ENCODE measurements at places on chromosomes 3 and 15. TPM values are rescaled to one million over a fixed set of nuclear protein-coding genes. Genes with fewer than 3 reads are reported as not detected.
A peak's percentile ranks its signal among the peaks of the same experiment; 100 is the strongest.

DNA sequence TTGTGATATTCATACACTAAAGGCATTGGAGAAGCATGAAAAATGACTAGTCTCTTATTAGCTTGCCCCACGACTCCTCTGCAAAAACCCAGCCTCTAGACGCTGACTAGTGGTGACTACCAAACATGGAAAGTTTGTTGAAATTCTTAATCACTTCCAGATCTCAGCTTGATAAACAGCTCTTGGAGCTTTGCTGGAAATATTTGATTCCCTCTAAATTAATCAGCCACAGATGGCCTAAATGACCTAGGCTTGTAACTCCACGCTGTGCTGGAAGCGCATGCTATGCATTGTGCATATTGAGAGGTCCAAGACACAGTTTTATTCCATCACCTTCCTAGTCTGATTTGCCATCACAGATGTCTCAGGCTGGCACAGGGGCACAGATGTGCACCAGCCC lies 244.7 kb upstream of the ST8SIA2 start:
- DNase-seq, result peak; percentile 86

- DNase-seq, result peak; percentile 34
Measured at GRCh38 chr15:85402195-85402881, 21.9 kb downstream of the AKAP13 start.

DNA sequence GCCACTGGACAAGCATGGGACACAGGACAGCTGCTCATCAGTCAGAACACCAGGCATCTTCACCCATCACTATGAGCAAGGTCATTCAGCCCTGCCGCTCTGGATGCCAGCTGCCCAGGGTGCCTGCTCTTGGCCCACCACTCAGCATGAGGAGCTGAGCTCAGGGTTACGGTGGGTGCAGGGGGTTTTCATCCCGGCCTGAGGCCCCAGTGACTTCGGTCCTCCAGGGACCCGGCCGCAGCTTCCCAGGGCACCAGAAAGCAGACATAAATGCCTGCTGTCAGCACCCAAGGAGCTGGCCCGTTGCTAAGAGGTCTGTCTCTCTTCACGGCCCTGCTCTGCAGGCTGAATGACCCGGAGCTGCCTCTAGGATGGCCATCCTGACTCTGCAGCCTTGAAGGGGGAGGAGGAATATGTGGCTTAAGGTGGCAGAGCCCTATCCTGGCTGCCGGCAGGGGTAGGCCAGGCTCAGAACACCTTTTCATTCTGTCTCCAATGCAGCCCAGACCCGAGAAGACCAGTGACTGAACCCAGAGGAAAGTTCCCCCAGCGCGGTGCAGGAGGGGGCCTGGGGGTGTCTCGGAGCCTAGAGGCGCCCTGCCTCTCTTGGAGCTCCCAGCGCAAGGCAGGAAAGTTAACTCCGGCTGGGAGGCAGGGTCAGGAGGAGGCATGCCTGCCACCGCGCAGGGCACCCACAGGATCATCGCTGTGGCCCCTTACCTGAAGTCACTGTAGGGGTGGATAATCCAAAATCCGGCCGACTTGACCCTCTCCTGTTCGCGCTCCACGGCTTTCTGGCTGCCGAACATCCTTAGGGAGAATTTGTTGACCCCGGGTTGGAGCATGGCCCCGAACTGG lies 1.8 kb downstream of the HCN4 start:
- DNase-seq, result no peak

DNA sequence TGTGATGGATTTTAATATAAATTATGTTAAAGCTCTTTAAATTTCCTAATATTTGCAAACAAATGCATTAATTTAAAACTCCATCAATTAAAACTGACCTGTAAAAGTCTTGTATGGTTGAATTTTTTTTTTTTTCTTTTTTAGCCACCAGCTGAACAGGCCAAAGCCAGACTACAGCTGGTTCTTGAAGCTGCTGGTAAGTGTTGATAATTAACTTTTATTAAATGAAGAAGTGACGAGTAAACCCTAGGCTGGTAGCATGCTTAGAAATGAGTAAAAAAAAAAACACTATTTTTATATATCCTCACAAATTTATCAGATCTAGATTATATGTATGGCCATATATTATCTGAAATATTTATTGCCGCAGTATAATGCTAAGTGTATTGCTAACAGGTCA lies 216.3 kb upstream of the MLF1 start:
- DNase-seq, result no peak

GRCh38 chr3:70870576-70870975 lies 558.1 kb upstream of the MDFIC2 start:
- no peak for DNase-seq

DNA sequence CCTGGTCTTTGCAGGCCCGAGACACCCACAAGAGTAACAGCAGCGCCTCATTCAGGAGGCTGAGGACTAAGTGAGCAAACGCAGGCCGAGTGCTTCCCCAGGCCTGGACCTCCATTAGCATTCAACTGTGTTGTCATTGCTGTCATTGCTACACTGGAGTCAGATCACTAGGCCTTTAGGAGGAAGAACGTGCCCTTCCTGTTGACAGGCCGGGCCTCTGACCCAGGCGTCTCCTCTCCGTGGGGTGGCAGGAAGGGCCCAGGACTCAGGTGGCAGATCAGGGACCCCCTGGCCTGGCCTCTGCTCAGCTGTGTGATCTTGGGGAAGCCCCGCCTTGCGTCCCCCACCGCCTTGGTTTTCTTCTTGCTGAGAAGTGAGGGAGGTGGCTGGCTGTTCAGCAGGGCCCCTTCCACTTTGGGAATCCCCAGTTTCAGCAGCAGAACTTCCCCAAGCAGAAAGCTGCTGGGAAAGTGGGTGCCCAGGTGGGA lies 19.1 kb downstream of the ZDHHC19 start:
- DNase-seq, result no peak

DNA sequence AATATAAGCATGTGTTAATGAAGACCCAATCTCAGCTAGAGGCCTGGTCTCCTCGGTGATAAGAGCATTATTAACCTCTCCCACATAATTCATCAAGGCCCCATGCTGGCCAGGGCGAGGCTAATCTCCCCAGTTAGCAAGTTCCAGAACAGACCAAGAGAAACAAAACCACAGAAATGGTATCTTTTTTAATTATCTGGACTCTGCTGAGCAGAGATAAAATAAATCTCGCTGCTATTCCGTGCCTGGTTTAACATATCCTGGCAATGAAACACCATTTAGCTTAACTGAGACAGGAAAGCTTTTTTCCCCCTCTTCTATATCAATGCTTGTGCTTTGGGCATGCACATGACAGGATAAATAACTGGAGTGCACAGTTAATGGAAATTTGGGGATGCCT lies 72.5 kb upstream of the ARHGEF3 start:
- no peak for DNase-seq

GRCh38 chr15:47402829-47403228 lies 314.5 kb upstream of the SEMA6D start:
- DNase-seq, result no peak

GRCh38 chr3:47464588-47464987 lies 11.2 kb downstream of the SCAP start:
- no peak for DNase-seq

DNA sequence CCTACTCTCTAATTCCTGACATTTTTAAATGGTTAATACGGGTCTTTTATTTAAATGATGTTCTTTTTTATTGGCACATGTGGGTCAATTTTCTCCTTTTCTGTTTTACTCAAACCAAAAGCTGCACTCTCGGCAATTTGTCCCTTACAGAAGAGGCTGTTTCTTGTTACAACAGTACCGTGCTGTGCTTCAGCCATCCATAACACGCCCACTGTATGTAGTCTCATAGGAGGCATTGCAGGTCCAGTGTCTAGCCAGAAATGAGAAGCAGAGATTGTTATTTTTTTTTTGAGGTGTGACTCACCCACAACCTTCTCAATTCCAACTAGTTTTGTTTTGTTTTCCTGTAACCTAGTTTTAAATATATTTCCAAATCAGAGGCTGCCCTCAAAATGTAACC lies 164.6 kb downstream of the GMNC start:
- peak; percentile 92 for DNase-seq

GRCh38 chr3:11464356-11464755 lies 179.4 kb downstream of the VGLL4 start:
- no peak for DNase-seq

GRCh38 chr3:14481018-14481645 lies 59.0 kb downstream of the GRIP2 start:
- DNase-seq, result no peak

DNA sequence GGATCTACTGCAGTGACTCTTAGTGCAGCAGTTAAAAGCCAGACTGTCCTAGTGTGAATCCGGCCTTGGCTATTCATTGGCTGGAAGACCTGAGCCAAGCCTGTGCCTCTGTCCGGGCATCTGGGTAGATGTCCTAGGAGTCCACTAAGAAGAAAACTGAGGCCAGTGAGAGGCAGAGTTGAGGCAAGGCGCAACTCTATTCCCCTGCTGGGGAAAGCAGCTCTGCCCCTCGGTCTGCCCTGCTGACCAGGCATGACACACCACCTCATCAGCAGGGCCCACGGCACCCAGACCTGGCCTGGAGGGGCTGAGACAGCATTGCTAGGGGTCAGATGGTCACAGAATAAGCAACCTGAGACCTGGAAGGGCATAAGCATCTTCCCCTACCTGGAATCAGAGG lies 46.7 kb upstream of the ABHD2 start:
- no peak for DNase-seq

- no peak for DNase-seq
Measured at GRCh38 chr3:156209631-156210335, 89.4 kb downstream of the KCNAB1 start.

- peak; percentile 4 for DNase-seq
Measured at GRCh38 chr3:104101736-104102135, 1265.0 kb upstream of the ALCAM start.

DNA sequence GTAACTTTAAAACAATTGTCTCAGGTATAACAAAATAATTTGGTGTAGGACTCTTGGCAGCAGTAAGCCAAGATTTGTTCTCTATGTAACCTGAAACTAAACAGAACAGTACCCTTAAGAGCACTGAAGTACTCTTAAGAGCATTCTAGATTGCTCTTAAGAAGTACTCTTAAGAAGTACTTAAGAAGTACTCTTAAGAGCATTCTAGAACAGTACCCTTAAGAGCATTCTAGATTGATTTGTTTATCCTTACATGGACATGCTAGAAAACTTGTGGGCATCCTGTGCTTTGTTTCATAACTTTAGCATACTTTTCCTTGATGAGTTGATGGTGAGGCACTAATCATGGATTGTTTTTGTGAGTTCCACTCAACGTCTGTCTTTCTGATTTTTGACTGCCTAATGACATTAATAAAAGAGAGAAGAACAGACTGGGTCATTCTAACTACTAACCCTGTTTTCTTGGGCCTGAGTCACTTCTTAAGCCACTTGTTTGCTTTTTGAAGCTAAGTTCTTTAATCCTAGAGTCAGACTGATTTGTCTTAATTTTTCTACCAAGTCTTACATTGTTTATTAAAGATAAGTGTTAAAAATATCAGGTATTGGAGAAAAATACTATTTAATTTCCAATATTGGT lies 57.2 kb upstream of the UTS2B start:
- DNase-seq, result peak; percentile 11

GRCh38 chr3:24496529-24497482 lies 2.2 kb upstream of the THRB start:
- DNase-seq, result peak; percentile 85

DNA sequence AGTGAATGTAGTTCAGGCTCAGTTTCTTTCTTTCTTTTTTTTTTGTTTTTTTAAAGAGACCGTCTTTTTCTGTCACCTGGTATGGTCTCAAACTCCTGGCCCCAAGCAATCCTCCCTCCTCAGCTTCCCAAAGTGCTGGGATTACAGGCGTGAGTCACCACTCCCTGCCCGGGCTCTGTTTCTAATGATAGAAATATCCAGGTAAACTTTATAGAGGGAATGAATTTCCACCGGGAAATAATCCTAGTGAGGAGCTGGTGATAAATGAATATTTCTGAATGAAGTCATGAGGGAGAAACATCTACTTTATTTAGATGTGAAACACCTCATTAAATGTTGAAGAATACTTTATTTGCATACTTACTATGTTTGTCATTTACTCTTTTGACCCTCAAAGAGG lies 7.2 kb downstream of the RNF13 start:
- DNase-seq, result peak; percentile 23

- peak; percentile 56 for DNase-seq
Measured at GRCh38 chr3:196399485-196399945, 32.7 kb downstream of the UBXN7 start.

DNA sequence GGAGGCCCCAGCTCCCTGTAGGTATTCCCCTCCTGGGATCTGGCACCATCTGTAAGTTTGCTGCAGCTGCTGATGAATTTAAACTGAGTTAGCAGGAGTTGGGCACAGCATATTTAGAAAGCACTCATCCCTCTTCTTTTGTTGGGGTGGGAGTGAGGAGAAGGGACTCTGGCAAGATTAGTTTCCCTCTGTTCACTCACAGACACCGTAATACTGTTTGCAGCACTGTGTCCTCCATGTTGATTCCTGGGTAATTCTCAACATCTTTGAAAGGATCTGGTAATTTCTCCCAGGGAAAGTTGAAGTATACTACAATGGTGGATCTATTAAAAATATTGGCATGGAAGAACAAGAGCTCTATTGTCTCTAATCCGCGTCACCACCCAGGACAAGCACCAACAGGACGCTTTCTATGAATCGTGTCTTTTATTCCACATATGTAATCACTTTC lies 173.3 kb downstream of the RBMS3 start:
- DNase-seq, result no peak

GRCh38 chr15:68818066-68818768 lies 2.5 kb downstream of the ANP32A start:
- DNase-seq, result peak; percentile 83

DNA sequence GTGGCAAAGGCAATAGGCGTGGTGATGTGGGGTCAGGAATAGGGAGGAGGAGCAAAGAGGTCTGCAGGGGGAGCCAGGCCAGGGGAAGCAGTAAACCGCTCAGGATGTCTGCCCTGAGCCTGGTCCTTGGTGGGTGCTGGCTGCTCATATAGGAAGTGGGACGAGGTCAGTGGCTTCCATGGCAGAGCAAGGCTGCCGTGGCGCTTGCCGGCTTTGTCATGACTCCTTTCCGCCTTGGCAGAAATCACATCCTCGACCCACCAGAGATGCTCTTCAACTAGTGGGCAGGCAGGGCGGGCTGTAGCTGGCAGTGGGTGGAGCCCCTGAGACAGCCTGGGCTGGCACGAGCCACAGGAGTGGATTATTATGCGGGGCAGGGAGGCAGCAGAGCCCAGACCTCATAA lies 13.1 kb upstream of the SKOR1 start:
- DNase-seq, result no peak

- no peak for DNase-seq
Measured at GRCh38 chr15:45320581-45321205, 57.7 kb downstream of the GATM start.

- DNase-seq, result peak; percentile 89
Measured at GRCh38 chr3:123739754-123740153, 144.4 kb downstream of the MYLK start.

The FBXO22 gene
- total RNA-seq, result 37.8 TPM

The POLR2M gene
- total RNA-seq, result 226 TPM

The ERICH6 gene
- not detected for total RNA-seq

The LRTM1 gene
- total RNA-seq, result not detected

The PARP15 gene
- total RNA-seq, result not detected

The ST3GAL6 gene
- total RNA-seq, result not detected

The ABHD17C gene
- 3.8 TPM for total RNA-seq

The FAM162A gene
- 8.0 TPM for total RNA-seq

The NLGN1 gene
- total RNA-seq, result 20.1 TPM

The ITIH3 gene
- not detected for total RNA-seq
